ENCODE measurements at places on chromosomes 2 and 18. TPM values are rescaled to one million over a fixed set of nuclear protein-coding genes. Genes with fewer than 3 reads are reported as not detected.

DNA sequence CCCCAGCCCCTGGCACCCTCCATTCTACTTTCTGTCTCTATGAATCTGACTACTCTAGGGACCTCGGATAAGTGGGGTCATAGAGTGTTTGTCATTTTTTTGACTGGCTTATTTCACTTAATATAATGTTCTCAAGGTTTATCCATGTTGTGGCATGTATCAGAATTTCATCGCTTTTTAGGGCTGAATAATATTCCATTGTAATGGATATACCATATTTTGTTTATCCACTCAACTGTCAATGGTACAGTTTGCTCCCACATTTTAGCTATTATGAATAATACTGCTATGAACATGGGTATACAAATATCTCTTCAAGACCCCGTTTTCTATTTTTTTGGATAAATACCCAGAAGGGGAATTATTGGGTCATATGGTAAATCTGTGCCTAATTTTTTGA lies 7.4 kb downstream of the TRAF3IP1 start:
- no peaks in the 10 kb centered on the region for H3K4me1 ChIP-seq
- H3K4me3 ChIP-seq = no peak overlapping the region
- no peak overlapping the region for H3K27ac ChIP-seq
- peaks cover 18% of the 10 kb centered on the region for H3K36me3 ChIP-seq
- H3K27me3 ChIP-seq = no peaks in the 10 kb centered on the region

DNA sequence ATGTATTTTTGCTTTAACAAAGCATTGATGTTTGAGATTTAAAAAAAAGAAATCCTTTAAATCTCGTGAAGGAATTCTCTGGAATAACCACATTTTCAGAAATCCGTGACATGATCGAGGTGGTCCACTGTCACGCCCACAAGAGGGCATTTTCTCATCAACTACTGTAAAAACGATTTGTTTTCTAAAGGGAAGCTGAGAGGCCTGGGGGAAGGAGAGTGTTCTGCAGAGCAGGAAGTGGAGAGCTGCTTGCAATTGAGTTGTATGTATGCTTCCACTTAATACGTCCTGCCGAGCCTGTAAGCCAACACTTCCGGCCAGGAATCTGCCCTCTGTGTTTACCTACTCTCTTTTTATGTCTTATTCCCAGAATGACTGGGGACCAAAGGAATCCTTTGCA lies 19.4 kb downstream of the KLHL29 start:
- H3K27ac ChIP-seq = peak overlapping the region; percentile 28
- H3K4me1 ChIP-seq = peaks cover 17% of the 10 kb centered on the region
- H3K4me3 ChIP-seq = no peak overlapping the region
- no peaks in the 10 kb centered on the region for H3K27me3 ChIP-seq
- H3K36me3 ChIP-seq = no peaks in the 10 kb centered on the region
- DNase-seq = no peak

DNA sequence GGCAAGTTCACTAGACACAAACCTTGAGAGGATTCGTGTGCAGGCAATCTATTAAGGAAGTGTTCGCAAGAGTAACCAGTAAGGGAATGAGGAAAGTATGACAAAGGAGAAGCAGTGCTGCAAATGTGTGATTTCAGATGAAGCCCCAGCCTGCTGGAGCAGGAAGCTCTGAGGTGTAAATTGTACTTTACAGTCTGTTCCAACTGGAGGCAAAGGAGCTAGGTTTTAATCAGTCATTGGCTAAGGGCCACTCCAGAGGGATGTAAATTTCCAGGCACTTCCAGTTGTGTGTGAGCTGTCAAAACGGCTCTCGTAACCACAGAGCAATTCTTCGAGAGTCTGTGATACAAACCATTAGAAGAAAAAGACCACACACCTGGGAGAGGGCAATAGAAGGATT lies 359.5 kb upstream of the FAM98A start:
- H3K36me3 ChIP-seq = no peaks in the 10 kb centered on the region
- H3K27me3 ChIP-seq = no peaks in the 10 kb centered on the region
- no peak overlapping the region for H3K4me3 ChIP-seq
- peaks cover 6% of the 10 kb centered on the region for H3K4me1 ChIP-seq
- no peak for DNase-seq
- no peak overlapping the region for H3K27ac ChIP-seq

DNA sequence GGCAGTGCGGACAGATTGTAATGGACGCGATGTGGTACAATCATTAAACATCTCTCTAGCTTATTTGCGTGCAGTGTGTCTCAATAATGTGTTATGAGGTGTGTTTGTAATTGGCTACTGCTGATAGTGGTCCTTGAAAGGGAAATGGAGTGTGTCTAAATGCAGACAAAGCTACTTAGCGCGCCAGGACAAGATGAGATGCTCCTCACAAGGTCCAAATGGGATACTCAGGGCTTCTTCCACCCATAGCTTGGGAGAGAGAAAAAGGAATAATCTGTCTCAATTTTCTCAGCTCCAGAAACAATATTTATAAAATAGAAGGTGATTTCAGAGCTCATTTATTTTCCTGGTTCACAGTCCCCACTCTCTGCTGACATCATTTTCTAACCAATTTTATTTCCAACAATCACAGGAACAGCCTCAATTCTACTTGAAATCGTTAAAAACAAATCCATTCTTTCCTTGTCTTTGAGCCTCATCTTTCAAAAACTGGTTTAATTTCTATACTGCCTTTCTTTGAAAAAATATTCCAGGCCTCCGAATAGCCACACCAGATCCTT lies 28.5 kb downstream of the GALNT14 start:
- no peak overlapping the region for H3K4me3 ChIP-seq
- no peaks in the 10 kb centered on the region for H3K36me3 ChIP-seq
- no peaks in the 10 kb centered on the region for H3K4me1 ChIP-seq
- no peak for DNase-seq

DNA sequence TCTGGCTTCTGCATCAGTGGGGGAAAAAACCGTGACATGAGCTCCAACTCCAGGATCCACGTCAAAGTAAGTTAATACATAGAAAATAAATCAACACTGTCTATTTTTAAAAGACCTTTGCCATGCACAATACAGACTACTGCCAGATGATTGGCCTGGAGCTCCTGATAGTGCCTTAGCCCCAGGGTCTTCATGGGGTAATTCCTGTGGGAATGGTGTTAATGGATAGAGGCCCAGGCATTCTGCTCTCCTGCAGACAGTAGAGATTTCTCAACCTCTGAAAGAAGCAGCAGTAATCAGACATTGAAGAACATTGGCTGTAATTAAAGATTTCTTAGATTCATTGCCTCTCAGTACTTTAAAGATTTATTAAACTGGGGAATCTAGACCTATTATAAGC lies 4.3 kb upstream of the PLCL1 start:
- H3K4me1 ChIP-seq = peaks cover 16% of the 10 kb centered on the region
- H3K36me3 ChIP-seq = peaks cover 4% of the 10 kb centered on the region
- peaks cover 26% of the 10 kb centered on the region for H3K27me3 ChIP-seq
- H3K4me3 ChIP-seq = no peak overlapping the region

GRCh38 chr18:66958309-66958708 lies 354.4 kb upstream of the CDH19 start:
- DNase-seq = no peak
- H3K36me3 ChIP-seq = no peaks in the 10 kb centered on the region
- no peak overlapping the region for H3K27ac ChIP-seq
- H3K4me3 ChIP-seq = no peak overlapping the region

DNA sequence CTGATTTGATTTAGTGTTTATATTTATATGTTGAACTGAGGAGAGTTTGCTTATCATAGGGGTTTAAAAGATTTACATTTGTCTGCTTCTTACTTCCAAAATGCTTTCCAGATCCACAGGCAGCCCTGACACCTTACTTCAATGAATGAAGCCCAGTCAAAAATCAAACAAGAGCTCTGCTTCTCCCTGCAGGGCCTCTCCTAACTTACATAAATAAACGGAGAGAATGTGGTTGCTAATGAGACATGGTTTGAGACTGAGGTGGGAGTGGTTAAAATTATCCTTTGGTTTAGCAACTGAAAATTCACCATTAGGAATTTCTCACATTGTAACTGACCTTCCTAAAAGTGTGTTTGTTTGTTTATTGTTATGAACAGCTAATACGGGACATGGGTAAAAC lies 612.3 kb upstream of the FANCL start:
- no peak overlapping the region for H3K4me3 ChIP-seq
- no peak for DNase-seq
- no peaks in the 10 kb centered on the region for H3K4me1 ChIP-seq
- H3K27ac ChIP-seq = no peak overlapping the region

ACOXL gene
- total RNA-seq = not detected

Measured in neural crest cell (in vitro differentiated cells).